ENCODE measurements at places on chromosomes 13 and 19. TPM values are rescaled to one million over a fixed set of nuclear protein-coding genes. Genes with fewer than 3 reads are reported as not detected.

DNA sequence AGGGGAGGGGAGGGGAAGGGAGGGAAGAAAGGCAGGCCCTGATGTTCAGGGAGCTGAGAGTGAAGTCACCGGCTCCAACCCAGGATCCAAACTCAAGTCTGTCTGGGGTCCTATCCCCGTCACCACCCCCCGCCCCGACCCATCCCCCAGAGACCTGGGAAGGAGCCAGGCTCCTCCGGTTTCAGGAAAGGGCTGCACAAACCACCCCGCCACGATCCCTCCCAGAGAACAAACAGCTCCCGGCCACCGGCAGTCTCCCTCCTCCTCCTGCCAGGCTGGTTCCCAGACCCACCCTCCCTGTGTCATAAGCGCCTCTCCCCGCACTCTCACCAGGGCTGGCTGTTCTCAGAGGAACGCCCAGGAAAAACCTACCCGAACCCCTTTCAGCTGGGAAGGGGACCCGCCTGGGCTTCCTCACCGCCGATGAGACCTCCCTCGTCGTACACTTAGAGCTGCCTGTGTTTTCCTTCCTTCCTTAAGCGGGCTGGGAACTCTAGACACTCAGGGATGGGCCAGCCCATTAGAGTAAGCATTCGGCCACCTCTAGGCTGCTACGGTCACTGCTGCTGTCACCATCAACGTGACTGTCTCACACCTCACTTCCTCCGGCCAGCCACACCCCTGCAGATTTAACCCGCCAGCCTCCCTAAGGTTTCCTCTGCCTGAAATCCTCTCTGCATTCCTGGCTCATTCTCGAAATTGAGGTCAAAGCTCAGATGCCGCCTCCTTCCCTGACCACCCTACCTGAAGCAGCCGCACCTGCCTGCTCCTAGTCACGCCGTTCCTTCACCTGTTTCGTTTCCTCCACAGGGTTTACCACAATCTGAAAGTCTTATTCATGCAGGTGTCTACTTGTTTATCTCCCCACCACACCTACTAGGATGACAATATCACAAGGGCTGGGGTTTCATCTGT lies 6.3 kb upstream of the RDH13 start:
- peaks cover 8% of the 10 kb centered on the region for H3K4me1 ChIP-seq
- peak overlapping the region; percentile 70 for H3K4me3 ChIP-seq
- no peak overlapping the region for H3K27ac ChIP-seq
- H3K27me3 ChIP-seq = peaks cover 69% of the 10 kb centered on the region
- DNase-seq = no peak

The LRRC63 gene
- total RNA-seq = 0.24 TPM

- H3K27me3 ChIP-seq = peaks cover 3% of the 10 kb centered on the region
- H3K4me3 ChIP-seq = no peak overlapping the region
- H3K27ac ChIP-seq = no peak overlapping the region
- no peaks in the 10 kb centered on the region for H3K36me3 ChIP-seq
- DNase-seq = no peak
- H3K4me1 ChIP-seq = peaks cover 4% of the 10 kb centered on the region
Observed at GRCh38 chr13:105994340-105994739, 541.1 kb downstream of the EFNB2 start.

The ZNF345 gene
- 14.7 TPM for total RNA-seq

The ZNF606 gene
- total RNA-seq = 48.6 TPM

DNA sequence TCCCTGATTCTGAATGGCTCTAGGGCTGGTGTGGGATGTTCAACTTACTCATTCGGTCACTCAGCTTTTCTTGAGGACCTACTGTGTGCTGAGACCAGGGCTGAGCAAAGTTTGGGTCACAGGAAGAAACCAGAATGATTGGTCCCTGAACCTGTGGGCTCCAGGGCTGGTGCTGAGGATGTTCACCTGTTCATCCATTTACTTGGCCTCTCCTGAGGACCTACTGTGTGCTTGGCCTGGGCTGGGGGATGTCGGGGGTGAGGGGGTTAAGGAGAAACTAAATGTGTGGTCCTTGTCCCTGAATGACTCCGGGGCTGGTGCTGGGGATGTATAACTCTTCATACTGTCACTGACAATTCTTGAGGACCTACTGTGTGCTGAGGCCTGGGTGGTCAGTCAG lies 10.3 kb downstream of the ZNF835 start:
- no peak for DNase-seq
- H3K36me3 ChIP-seq = peaks cover 3% of the 10 kb centered on the region
- no peak overlapping the region for H3K4me3 ChIP-seq
- H3K4me1 ChIP-seq = no peaks in the 10 kb centered on the region
- H3K27ac ChIP-seq = no peak overlapping the region
- H3K27me3 ChIP-seq = no peaks in the 10 kb centered on the region

DNA sequence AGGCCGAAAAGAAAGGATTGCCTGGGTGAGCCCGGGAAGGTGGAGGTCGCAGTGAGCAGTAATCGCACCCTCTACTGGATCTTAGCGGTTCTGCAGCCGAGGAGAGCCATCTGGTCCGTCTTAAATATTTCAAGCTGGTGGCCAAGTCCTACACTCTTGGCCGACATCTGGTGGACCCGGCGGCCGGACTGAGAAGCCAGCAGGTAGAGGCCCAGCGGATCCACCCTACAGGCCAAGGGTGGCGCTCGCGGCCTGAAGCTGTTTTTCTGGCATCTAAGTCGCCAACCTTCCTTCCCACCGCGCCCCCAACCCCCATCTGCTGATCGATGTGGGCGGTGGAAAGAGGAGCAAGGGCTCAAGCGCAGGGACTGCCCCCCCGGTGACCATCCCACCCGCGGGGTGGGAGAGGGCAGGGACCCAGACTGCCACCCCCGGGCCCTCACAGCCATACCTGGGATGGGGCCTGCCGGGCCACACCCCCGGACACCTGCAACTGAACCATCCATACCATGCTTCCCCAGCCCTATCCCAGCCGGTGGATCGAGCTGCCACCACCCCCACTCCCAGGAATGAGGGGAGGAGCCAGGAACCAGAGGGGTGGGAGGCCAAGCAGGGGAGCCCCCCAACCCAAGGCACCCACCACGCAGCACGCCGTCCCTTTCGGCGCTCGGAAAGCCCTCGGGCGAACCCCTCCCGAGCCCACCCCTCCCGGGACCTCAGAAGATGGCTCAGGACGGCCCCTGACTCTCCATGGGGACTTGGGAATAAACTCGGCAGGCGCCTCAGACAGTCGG lies 46.3 kb upstream of the ZNF730 start:
- no peak overlapping the region for H3K27ac ChIP-seq
- H3K27me3 ChIP-seq = peaks cover 2% of the 10 kb centered on the region
- H3K4me3 ChIP-seq = no peak overlapping the region
- no peak for DNase-seq

The RAB3A gene
- total RNA-seq = 3.3 TPM

DNA sequence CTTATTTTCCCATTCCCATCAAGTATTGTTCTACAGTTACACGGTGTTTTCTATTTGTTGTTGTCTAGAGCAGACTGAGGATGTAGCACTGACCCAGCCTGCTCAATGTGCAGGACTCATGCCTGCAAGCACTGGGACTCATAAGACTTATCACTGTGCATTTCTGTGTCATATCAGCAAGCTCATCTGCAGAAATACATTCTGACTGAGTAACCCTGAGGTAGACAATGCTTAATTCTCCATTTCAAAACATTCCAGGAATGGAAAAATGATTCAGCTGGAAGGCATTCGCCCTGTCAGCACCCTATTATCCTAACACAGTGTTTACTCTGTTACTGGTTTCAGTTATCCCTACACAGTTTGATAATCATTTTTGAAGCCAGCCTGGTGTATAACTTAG lies 2506.4 kb downstream of the PCDH9 start:
- H3K36me3 ChIP-seq = no peaks in the 10 kb centered on the region
- DNase-seq = no peak
- no peak overlapping the region for H3K4me3 ChIP-seq
- H3K27me3 ChIP-seq = no peaks in the 10 kb centered on the region
- H3K27ac ChIP-seq = no peak overlapping the region

The GPALPP1 gene
- 32.7 TPM for total RNA-seq

DNA sequence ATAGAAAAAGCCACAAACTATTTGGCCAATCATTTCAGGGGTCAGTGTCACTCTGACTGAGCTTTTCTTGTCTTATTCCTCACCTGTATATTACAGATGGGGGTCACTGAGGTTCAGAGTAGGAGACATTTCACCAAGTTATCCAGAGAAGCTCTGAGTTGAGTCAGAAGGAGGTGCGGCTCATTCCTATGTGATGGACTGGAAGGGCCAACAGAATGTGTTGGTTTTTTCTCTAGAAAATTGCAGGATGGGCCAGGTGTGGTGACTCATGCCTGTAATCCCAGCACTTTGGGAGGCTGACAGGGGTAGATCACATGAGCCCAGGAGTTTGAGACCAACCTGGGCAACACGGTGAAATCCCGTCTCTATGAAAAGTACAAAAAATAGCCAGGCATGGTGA lies 24.5 kb upstream of the ZNF83 start:
- DNase-seq = no peak
- no peak overlapping the region for H3K27ac ChIP-seq
- no peaks in the 10 kb centered on the region for H3K27me3 ChIP-seq
- peaks cover 13% of the 10 kb centered on the region for H3K36me3 ChIP-seq

The ZNF610 gene
- 24.8 TPM for total RNA-seq

DNA sequence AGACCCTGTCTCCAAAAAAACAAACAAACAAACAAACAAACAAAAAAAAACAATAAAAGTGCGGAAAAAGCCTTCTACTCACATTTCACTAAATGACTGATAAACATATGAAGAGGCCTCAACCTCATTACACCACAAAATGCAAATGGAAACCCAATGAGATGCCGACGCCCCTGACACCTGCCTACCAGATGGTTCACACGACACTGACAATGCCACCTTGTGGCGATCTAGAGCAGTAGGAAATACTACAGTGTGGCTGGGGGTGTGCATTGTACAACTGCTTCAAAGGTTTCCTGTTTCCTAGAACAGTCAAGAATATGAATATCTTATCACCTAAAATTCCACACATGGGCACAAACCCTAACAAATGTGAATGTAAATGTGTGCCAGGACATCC lies 14.0 kb downstream of the SCGB2B2 start:
- peaks cover 3% of the 10 kb centered on the region for H3K27me3 ChIP-seq
- no peaks in the 10 kb centered on the region for H3K4me1 ChIP-seq
- no peak overlapping the region for H3K4me3 ChIP-seq
- no peaks in the 10 kb centered on the region for H3K36me3 ChIP-seq
- no peak overlapping the region for H3K27ac ChIP-seq

GRCh38 chr19:47644743-47645482 lies 36.0 kb downstream of the BICRA start:
- no peak for DNase-seq
- peaks cover 22% of the 10 kb centered on the region for H3K36me3 ChIP-seq
- H3K27me3 ChIP-seq = no peaks in the 10 kb centered on the region

DNA sequence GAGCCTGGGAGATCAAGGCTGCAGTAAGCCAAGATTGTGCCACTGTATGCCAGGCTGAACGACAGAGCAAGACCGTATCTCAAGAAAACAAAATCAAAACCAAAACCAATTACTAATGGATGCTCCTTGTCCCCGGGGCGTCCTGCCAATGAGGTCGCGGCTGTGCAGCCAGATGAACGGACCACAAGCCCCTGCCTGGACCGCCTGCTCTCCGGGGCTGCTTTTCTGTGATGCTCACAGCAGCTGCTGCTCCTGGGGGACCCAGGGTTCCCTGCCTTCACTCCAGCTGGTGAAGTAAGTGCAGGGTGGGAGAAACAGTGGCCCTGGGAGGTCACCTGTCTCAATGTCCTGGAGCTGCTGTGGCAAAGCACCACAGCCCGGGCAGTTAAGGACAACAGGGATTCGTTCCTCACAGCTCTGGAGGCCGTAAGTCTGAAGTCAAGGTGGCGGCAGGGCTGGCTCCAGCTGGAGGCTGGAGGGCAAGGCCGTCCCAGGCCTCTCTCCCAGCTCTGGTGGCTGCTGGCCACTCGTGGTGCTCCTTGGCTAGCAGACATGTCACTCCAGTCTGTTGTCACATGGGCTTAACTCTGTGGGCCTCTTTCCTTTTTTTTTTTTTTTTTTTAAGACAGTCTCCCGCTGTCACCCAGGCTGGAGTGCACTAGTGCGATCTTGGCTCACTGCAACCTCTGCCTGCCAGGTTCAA lies 10.1 kb downstream of the COPE start:
- no peak overlapping the region for H3K27ac ChIP-seq
- H3K36me3 ChIP-seq = peaks cover 8% of the 10 kb centered on the region
- no peaks in the 10 kb centered on the region for H3K4me1 ChIP-seq
- DNase-seq = no peak
- H3K4me3 ChIP-seq = no peak overlapping the region

- DNase-seq = no peak
- H3K36me3 ChIP-seq = peaks cover 5% of the 10 kb centered on the region
- no peak overlapping the region for H3K27ac ChIP-seq
- peaks cover 6% of the 10 kb centered on the region for H3K27me3 ChIP-seq
Observed at GRCh38 chr19:3778104-3778867, 6.3 kb upstream of the RAX2 start.

- peaks cover 7% of the 10 kb centered on the region for H3K4me1 ChIP-seq
- H3K27me3 ChIP-seq = peaks cover 18% of the 10 kb centered on the region
- H3K36me3 ChIP-seq = no peaks in the 10 kb centered on the region
- H3K27ac ChIP-seq = no peak overlapping the region
Observed at GRCh38 chr13:113937527-113938180, 36.2 kb downstream of the C13orf46 start.

GRCh38 chr13:25171517-25172302 lies at the start of gene AMER2:
TSS of gene AMER2 (minus strand) at chr13:25172288. CDS start at chr13:25171619, 669 bp downstream.
- H3K4me1 ChIP-seq = peaks cover 5% of the 10 kb centered on the region
- H3K27ac ChIP-seq = peak within 1 kb of the TSS; percentile 63
- H3K4me3 ChIP-seq = peak within 1 kb of the TSS; percentile 68
- DNase-seq = peak; percentile 34

DNA sequence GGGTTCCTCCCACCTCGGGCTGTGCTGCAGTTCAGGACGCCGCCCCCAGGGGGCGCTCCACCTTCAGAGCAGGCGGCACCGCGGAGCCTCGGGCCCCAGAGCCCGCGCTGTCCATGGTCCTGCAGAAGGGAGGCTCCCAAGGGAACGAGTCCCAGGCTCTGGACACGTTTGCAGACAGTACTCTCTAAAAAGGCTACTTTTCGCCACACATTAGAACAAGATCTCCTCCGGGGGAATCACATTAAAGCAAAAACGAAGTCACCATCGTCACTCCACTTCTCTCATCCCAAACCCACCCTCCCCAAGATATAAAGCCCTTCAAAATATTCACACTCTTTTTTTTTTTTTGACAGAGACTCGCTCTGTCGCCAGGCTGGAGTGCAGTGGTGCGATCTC lies 4.6 kb upstream of the SIGLEC10 start:
- no peak overlapping the region for H3K27ac ChIP-seq
- DNase-seq = peak; percentile 97
- H3K4me3 ChIP-seq = no peak overlapping the region
- H3K36me3 ChIP-seq = no peaks in the 10 kb centered on the region
- no peaks in the 10 kb centered on the region for H3K4me1 ChIP-seq

DNA sequence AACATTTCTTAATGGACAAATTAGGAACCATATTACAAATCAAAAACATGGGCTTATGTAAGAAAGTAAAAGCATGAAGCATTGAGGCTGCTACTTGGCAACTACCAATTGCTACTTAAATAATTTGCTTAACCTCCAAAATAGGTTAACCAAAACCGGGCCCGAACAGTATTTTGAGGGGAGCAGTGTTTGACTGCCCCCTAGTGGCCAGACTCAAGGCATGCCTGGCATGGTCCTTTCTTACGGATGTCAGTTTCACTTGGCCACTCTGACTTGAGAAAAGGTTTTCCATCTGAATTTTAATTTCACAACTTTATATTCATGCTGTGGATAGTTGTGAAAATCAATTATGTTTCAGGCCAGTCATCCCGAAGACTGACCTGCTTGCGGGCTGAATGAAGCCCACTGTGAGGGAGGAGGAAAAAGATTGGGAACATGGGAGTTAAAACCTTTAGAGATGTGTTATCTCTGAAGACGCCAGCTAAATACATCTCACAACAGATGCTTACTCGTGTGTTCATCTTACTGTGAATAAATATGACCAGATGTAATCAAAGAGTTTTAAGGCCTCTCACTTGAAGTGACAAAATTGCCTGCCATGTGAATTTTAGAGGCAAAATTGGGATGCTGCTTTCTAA lies 2.9 kb downstream of the RXFP2 start:
- H3K4me3 ChIP-seq = no peak overlapping the region
- peaks cover 6% of the 10 kb centered on the region for H3K27me3 ChIP-seq
- no peaks in the 10 kb centered on the region for H3K36me3 ChIP-seq
- H3K27ac ChIP-seq = no peak overlapping the region
- no peaks in the 10 kb centered on the region for H3K4me1 ChIP-seq

All from progenitor cell of endocrine pancreas (in vitro differentiated cells).